Cortex of kidney (tissue), 1 donor: ENCODE measurements at places on chromosomes 3 and 15.

DNA sequence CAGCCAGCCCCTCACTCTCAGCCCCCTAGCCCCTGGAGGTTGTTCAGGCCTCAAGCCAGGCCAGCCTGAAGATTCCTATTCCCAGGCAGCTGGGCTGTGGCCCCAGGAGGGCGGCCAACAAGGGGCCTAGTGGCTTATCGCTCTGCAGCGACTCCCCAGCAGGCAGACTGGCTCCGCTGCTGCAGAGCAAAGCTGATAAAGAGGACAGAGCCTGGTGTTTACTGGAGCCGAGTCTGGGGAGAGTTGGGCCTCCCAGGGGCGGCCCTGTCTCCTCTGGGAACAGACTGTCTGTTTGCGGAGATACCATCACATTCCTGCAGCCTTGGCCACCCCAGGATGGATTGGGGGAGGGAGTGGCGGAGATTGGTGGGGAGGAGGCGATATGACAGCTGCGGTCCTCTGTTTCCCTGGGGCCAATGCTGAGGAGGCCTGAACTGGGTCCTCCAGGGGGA, 22.4 kb upstream of the SMAD6 start:
- DNase-seq: no peak

- DNase-seq: no peak
Measured at GRCh38 chr3:99686955-99687612, 48.7 kb downstream of the COL8A1 start.

GRCh38 chr3:18745472-18745871, 320.3 kb upstream of the SATB1 start:
- no peak for DNase-seq

GRCh38 chr3:173529062-173529711, 131.6 kb downstream of the NLGN1 start:
- DNase-seq: no peak

GRCh38 chr15:66698318-66698961, 3.6 kb upstream of the SMAD6 start:
- DNase-seq: no peak

DNA sequence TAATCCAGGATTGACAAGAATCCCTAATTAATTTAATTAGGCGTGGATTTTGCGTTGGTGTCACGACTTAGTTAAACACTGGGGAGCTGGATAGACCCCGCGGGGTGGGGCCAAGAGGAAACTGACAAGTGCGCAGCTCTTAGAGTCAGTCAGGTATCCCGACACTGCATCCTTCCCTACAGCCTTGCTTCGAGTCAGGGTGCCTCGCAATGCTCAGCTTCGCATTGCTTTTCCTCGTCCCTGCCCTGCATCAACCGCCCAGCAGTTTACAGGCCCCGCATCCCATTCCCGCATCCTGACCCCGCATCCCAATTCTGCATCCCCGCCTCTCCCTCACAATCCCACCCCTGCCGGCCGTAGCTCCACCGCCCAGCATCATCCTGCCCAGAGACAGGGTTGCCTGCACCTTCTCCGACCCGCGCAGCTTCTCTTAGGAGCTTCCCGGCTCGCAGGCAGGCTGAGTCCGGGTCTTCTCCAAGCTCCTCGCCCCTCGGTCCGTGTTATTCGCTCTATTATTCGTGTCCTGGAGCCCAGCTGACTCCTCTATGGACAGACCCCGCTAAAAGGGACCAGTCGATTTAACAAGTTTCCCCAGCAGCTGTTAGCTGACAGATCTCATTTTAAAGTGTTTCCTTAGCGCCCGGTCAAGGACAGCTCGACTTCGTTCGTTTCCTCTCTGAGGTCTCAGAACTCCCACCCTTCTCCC, 699 bp upstream of the SHOX2 start:
- DNase-seq: no peak

GRCh38 chr3:58349792-58350626, 17.3 kb downstream of the PXK start:
- no peak for DNase-seq

GRCh38 chr3:33732394-33732793, 14.3 kb upstream of the CLASP2 start:
- DNase-seq: no peak

DNA sequence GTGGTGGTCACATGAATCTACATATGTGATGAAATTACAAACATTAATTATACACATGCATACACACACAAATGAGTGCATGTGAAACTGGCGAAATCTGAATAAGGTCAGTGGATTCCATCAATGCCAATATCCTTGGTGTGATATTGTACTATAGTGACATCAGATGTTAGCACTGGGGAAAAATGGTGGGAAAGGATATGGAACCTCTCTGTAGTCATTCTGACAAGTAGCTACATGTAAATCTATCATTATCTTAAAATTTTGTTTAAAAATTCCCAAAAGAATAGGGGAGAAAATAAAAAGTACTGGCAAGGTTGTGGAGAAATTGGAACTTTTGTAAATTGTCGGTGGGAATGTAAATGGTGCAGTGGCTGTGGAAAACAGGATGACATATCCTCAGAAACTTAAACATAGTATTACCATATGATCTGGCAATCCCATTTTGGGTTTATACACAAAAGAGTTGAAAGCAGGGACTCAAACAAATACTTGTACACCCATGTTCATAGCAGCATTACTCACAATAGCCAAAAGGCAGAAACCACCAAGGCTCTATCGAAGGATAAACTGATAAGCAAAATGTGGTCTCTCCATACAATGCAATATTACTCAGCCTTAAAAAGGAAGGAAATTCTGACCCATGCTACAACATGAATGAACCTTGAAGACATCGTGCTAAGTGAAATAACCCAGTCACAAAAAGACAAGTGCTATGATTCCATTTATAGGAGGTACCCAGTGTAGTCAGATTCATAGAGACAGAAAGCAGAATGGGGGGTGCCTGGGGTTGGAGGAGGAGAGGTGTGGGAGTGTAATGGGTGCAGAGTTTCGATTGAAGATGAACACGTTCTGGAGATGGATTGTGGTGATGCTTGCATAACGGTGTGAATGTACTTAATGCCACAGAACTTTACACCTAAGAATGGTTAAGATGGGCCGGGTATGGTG, 25.3 kb upstream of the HRH1 start:
- DNase-seq: no peak

DNA sequence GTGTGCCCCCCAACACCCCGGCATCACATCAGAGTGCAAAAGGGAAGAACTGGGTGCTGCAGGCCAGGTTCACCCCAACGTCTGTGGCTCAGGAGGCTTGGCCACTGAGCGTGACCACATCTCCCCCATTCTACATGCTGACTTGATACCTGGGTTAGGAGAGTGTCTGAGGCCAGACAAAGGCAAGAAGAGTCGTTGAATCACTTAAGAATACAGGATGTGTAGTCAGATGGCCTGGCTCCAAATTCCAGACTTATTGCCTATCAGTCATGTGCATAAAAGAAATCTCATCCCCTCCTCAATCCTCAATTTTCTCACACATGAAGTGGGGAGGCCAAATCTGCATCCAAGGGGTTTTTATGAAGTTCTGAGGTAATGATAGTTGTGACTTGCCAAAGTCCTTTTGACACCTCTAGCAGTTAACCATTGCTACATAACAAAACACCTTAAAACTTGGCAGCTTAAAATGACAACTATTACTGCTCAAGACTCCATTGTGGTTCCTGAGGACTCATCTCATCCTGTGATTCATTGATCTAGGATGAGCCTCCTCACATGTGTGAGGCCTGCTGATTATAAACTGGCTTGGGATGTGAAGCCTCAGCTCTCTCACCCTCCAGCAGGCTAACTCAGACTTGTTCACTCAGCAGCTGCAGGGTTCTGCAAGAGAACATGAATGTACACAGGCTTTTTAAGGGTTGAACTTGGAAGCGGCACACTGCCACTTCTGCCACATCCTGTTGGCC, 138.8 kb upstream of the TLE3 start:
- no peak for DNase-seq

DNA sequence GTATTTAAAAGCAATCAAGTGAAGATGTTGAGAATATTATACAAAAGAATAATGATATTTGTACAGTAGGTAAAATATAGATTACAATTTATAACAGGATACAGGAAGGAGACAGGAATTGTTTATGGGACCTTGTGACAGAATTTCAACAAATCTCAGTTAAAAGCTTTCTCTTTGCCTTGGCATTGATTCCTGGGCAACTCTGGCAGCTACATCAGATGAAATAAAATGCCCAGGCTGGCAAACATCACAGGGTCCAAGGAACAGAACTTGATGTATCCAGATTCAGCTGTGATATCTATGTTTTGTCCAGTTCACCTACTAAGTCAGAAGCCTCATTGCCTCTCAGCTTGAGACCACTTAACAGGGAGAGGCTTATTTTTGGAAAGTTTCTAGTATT, 473.1 kb downstream of the MCTP2 start:
- DNase-seq: no peak
